Fibroblast of pulmonary artery (primary cell): ENCODE measurements at places on chromosomes 6 and 20.
A peak's percentile ranks its signal among the peaks of the same experiment; 100 is the strongest.

DNA sequence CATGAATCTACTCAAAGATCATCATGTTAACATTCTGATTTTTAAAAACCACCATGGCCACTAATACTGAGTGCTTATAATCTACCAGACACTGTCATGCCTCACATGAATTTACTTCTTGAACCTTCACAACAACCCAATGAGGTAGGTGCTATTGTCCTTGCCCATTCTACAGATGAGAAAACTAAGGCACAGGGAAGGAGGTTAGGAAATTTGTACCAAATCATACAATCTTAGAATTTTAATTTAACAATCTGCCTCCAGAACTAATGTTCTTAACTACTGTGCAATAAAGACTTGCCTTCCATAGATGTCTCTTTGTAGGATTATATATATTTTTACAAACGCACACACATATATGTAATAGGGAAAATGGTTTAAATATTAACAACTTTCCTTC, 269.5 kb downstream of the ALDH8A1 start:
- DNase-seq, result no peak

DNA sequence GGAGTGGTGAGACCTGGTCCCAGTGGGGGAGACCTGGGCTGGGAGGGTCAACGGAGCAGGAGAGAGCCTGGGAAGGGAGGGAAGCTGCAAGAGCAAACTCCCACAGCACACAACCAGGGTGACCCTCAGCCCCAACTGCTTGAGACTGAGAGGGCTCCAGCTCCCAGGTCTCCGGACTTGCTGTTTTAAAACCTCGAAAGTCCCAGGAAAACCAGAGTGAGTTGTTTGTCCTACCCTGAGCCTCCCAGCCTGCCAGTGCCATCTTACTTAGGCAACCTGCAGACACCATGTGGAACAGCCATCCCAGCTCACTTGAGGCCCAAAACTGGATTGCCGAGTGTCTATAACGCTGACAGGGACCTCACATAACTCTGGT, 4.8 kb upstream of the NTSR1 start:
- DNase-seq, result no peak

GRCh38 chr6:4420160-4420865, 284.9 kb upstream of the ECI2 start:
- DNase-seq, result no peak

DNA sequence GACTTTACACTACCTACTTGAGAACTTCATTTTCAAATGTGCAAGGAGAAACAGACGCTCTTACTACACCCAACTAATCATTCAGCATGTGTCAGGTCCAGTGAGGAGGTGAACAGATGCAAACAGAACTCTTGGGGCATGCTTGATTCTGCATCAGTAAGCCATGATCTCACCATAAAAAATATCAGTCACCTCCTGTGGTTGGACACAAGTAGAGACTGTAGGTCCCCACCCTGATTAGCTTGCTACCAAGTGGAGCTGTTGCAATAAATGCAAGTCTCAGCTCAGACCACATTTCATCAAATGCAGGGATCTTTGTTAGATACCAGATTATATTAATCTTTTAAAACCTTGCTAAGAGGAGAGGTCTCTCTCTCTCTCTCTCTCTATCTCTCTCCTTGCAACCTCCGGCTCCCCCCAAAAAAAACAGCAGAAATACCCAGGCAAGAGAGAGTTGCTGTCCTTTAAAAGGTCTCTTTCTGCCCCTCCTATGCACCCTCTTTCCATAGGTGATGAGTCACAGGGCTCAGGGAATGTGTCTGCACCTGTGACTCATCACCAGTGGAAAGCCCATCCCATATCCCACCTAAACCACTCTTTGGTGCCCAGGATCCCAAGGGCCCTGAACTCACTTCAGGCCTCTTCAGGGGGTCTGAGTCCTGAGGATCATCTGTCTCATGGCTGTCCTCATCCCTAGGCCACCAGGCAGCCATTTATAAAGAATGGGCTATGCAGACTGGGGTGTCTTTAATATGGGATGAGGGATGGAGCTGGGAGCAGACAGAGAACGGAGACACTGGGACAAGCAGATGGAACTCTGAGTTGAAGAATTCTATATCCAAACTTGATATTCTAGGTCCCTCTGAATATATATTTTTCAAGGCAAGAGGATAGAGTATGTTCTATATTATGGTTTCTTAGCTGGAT, 154.5 kb downstream of the QRSL1 start:
- no peak for DNase-seq

- DNase-seq, result no peak
These were observed 208.9 kb downstream of the KIF16B start for GRCh38 chr20:16364320-16364687.

DNA sequence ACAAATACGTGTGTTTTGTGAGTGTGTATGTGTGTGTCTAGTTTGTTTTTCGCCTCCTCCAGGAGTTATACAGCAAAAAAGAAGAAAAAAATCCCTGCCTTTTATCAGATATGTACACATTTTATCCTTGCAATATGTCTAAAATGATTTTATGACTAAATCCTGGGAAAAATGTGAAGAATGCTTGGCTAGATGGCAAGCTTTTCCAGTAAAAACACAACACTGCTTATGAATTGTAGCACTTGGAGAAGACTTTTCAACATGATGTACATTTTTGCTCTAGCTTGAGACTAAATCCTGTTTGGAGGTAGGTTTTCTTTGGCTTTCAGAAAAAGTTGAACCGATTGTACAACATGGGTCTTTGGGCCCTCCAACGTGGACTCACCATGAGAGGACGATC, 160.2 kb downstream of the GMPR start:
- DNase-seq, result peak; percentile 75

GRCh38 chr6:129786548-129786947, 74.6 kb downstream of the TMEM244 start:
- DNase-seq, result no peak

GRCh38 chr6:25239059-25239458, 40.1 kb upstream of the CARMIL1 start:
- no peak for DNase-seq

- DNase-seq, result no peak
These were observed 13.7 kb downstream of the LMBRD1 start for GRCh38 chr6:69783108-69783507.

GRCh38 chr6:152503546-152503945, 133.6 kb downstream of the SYNE1 start:
- no peak for DNase-seq

DNA sequence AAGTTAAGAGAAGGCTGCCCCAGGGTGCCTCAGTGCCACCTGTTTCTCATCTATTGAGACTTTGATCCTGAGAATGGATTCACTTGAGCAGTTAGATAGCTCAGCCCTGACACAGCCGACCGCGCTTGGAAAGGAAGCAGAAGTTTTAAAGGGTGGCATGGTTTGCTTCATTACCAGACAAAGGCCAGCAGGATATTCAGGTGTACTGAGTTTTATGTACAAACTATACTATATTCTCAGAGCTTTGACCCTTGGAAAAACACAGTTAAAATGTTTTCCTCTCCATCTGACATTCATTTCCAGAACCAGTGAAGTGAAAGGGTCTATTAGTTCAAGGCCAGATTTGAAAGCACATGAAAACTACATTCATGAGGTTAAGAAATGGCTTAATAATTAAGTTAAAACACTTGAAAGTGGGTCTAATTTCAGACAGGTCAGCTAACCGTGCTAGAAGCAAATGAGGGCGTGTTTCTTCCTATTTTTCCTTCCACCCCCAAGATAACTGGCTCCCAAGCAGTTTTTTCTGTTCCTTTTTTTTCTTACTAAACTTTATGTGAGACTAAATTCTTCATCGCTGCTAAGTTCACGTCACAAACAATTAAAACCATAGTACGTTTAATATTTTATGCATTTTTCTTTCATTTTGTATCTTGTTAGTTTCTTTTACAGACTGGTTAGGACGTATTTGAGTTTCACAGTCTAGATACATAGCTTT, 385.3 kb upstream of the SOX4 start:
- DNase-seq, result no peak

DNA sequence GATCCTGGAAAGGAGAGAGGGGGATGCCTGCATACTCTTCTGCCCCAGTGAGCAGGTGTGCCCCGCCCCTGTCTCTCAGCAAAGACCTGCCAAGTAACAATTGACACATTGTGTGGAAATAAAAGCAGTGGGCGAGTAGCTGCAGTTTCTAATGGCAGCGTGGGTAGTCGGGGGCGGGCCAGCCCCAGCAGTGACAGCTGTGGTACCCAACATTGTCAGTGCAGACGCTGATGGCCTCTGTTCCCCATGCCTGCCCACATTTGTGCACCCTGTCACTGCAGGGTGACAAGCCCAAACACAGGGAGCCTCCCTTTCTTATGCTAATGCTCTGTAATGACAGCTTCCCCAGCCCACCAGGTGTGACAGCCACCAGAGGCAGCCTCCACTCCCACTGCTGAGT, 491.7 kb downstream of the DHX35 start:
- DNase-seq, result no peak

DNA sequence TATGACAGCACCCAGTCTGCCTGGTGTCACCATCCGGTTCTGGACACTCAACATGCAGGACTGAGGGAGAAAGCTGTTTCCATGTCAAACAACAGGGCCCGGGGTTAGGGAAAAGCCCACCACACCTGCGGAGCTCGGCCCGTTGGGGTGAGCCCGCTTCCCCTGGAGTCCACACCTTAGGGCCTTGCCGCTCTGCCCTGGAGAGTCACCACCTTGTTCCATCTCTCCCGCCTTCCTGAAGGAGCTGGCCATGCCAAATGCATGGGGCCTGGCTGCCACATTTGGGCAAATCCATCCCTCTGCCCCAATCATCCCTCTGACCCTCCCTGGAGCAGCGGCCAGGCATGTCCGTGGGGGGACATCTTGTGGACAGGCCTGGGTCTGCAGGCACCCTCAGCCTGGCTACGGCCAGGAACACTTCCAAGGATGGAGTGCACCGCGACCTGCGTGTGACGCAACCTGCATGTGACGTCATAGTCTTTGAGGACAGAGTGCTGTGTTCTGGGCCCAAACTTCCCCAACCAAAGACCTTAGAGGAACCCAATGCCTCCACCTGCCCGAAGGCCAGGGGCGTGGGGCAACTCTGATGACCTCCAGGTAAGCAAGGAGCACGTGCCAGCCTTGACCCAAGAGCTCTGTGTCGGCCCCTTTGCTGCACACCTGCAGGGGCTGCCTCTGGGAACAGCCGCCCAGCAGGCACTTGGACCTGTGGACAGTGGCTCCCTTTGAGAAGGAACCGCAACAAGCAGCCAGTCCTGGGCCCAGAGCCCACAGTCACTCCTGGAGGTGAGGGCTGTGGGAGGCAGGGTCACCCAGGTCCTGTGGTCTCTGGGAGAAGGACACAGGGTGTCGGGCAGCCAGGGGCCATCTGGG, 1.7 kb downstream of the CABLES2 start:
- peak; percentile 79 for DNase-seq

DNA sequence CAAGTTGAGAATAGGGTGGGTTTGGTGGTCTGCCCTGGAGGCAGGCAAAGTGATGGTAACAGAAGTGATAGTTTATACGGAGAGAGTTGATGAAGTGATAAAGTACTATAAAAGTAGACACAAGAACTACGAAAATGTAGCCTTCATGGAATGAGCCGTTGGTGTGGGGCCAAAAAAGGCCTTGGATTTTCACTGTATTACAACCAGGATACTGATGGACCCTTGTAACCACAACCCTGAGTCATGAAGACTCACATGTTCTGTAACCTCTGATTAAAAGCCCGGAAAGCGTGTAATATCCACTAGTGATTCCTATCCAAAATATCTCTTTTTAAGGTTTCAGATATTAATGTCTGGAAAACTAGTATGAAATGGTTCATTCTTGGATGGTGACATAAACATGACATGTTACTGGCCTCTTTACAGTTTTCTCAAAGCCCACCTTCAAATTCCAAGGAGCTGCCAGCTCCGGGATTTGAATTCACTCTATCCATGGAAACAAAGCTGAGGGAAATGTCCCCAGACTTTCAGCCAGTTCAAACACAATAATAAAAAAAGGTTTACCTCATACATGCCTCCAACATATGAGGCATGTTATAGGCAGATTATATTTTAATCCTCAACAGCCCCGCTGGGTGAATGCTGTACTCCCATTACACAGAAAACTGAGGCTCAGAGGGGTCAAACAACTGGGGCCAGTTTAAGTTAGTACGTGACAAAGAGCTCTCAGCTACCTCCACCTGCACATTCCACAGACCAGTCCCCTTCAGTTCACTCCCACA, 55.4 kb downstream of the MRPL14 start:
- DNase-seq, result peak; percentile 94

DNA sequence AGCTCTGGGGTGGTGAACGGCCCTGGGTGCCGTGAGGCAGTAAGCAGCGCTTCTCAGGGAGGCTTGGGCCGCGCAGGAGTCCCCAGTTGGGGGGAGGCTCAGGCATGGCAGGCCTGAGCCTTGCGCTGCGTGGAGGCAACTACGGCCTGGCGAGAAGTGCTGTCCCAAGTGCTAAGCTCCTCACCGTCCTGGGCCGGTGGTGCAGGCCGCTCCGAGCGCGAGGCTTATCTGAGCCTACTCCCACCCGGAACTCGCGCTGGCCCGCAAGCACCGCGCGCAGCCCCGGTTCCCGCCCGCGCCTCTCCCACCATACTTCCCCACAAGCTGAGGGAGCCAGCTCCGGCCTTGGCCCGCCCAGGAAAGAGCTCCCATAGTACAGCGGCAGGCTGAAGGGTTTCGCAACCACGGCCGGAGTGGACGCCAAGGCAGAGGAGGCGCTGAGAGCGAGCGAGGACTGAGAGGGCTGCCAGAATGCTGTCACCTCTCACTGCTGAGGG, 1.8 kb upstream of the WRNIP1 start:
- DNase-seq, result no peak

GRCh38 chr6:90026216-90026615, 131.9 kb downstream of the GJA10 start:
- DNase-seq, result no peak

GRCh38 chr6:111449129-111449528, 33.9 kb downstream of the REV3L start:
- no peak for DNase-seq

GRCh38 chr6:155273431-155273830, 9.6 kb downstream of the CLDN20 start:
- peak; percentile 93 for DNase-seq

DNA sequence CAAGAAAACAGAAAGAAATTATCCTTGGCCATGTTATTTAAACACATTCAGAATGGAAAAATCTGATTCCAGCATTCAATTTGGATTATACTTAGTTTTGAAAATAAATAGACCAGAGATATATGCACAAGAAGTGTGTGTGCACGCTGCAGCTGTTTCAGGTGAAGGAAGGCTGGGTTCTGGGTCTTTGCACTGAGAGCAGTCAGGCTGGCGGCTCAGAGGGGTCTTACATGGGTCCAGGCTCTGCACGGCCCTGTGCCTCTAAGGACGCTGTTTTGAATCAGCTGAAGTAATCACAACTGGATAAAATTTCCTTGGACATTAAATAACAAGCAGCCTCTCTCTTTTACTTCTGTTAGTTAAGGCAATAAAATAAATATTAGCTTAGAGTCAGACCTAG, 31.8 kb downstream of the GCLC start:
- no peak for DNase-seq

- DNase-seq, result peak; percentile 68
These were observed 56.5 kb downstream of the PTPRK start for GRCh38 chr6:128463942-128464341.

DNA sequence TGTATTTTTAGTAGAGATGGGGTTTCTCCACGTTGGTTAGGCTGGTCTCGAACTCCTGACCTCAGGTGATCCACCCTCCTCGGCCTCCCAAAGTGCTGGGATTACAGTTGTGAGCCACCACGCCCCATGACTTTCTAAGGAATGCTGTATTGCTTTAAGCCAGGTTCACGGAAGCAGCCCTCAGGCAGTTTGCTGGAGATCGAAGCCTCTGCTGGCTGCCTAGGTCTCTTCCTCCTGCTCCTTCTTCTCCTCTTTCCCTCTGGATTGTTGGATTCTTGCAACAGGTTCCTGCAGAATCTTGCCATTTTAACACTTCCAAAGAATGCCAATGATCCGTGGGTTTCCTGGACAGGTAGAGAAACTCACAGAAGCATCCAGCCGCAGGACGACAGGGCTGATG, 29.3 kb upstream of the B4GALT5 start:
- DNase-seq, result no peak

GRCh38 chr6:135624402-135625295, 127.1 kb upstream of the AHI1 start:
- DNase-seq, result peak; percentile 4
